ENCODE measurements at places on chromosomes 2 and 18. TPM values are rescaled to one million over a fixed set of nuclear protein-coding genes. Genes with fewer than 3 reads are reported as not detected.

Gene PARD6G
- total RNA-seq = 1.1 TPM

Gene CFAP65
- total RNA-seq = not detected

Gene CELF4
- total RNA-seq = not detected

Gene SERPINB3
- total RNA-seq = 0.12 TPM

Gene GALR1
- total RNA-seq = 0.02 TPM

Gene RAB6C
- 0.09 TPM for total RNA-seq

Gene LRP2
- total RNA-seq = not detected

Gene TGFA
- total RNA-seq = 0.14 TPM

All from psoas muscle (tissue), 8 donors.